ENCODE measurements at places on chromosomes 6 and 20.

- no peak for DNase-seq
Measured at GRCh38 chr20:32541323-32542258, 43.5 kb downstream of the NOL4L start.

- DNase-seq, result no peak
Measured at GRCh38 chr20:8352486-8352885, 220.4 kb downstream of the PLCB1 start.

DNA sequence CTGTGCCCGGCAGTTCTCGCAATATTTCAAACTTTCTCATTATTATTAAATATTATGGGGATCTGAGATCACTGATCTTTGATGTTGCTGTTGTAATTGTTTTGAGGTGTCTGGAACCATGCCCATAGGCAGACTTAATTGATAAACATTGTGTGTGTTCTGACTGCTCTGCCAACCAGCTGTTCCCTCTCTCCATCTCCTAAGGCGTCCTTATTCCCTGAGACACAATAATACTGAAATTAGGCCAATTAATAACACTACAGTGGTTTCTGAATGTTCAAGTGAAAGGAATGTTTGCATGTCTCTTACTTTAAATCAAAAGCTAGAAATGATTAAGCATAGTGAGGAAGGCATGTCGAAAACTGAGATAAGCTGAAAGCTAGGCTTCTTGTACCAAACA, 7.6 kb downstream of the MAPK14 start:
- DNase-seq, result no peak

DNA sequence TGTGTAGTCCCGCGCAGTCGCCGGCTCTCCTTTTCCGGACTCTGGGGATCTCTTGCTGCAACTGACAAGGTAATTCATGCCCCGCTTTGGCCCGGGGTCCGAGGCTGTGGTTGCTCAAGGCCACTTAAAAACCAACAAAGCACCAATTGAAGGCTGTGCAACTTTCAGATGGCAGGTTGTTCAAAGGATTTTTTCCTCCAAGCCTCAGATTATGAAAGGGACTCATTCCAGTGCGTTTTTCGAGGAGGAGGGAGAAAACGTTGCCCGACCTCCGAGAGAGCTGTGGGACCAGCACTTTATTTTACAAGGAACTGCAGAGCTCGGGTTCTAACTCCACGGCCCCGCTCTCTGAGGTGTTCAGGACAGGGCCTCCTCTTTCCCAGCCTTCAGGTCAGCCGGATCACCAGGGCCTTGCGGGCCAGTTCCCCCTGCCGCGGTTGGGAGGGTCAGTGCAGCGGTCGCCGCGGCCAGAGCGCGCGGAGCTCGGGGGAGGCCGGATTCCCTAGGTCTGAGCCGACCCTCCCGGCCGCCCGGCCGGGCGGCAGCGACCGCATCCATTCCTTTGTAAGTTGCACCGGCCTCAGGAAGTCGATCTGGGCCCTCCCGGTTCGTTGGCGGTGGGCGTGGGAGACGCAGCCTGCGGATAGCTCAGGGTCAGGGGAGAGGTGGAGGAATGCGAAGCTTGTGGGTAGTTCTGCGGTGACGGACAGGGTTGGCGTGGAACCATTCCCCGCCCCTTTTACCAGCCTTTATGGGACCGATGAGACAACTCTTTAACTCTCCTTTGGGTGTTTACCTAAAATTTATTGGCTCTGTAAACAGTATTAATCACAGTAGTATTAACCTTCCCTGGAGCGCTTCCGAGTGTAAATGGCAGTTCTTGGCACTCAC, 1.6 kb downstream of the UTRN start:
- no peak for DNase-seq

DNA sequence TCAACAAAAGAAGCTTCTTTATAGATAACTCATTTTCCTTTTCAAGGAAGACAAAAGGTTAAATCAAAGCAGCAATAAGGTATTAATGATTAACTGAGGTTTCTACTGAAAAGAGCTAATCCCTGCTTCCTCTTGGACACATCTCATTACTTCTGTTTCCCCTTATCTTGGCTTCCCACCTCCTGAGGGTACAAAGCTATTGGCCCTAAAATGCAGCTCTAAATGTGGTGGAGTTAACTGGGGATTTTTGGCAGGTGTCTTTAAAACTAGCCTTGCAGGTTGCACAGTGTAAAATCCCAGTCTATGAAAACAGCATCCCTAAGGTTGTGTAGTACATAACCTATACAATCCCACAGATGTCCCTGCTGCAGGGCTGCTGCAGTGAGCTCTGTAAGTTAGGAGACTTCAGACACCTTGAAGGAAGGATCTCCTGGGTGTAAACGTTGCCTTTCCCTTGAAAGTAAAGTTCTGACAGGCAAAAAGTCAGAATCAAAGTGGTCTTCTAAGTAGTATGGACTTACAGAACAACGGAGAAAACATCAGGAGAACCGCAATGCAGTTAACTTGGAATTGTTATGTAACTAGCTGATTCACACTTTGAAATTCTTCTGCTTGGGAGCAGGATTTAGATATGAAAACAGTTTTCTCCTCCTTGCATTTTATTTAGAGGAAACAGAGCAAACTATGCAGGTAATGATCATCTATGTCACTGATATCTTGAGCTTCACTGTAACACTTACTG, 71.7 kb upstream of the TRAF3IP2 start:
- no peak for DNase-seq

DNA sequence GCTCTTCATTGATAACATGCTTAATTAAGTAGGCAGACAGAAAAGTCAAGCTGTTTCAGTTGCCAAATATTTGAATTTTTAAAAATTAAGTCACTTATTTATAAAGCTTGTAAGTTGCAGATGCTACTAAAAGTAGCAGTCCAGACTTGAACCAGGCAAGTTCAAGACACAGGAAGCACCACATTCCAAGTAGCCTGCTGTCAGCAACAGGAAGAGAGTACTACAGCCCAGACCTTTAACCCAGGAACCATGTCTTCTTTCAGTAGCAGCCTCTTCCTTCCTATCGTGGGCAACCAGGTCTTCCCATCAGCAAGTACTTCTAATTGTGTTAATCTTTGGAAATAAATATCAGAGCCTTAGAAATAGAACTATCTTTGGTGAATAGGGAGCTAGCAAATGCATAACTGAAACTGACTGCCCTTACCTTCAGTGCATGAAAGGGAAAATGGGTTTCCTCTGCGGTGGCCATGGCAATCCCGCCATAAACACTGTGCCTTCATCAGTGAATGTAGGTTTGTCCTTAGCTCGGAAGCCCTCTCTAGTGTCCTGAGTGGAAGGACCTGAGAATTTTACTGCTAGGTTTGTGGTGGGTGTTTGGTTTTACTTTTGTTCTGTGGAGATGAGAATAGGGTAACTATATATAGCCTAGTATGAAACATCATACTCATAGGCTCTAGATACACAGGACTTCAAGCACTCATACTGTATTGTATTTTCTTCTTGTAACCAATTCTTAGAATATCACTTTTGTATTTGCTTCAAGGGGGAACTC, 95.6 kb downstream of the SYCP2 start:
- DNase-seq, result no peak

DNA sequence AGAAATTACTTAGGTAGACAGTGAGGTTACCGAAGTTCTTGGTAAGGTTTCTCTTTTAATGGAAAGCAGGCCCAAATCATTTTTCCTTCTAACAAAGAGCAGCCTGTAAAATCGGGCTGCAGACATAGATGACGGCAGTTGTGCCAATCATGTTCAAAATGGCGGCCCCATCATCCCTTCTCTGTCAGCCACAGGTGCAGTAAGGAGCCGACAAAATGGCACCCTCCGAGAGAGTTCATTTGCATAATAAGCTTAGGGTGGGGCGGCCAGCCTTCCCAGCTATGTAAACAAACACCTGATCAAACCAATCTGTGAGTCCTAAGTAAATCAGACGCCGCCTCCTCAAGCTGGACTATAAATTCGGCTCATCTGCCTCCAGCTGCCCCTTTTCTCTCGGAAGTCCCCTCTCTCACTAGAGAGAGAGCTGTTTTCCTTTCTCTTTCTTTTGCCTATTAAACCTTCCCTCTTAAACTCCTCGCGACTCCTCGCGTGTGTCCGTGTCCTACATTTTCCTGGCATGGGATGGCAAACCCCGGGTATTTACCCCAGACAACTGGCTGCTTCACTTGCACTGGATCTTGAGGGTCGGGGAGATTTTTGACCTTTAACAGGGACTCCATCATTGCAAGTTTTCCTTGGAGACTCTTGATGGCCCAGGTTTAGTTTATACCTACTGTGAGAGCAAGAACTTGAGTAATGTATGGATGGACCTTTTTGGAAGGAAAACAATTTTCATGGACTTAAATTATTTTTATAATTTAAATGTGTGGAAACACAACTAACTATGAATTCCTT, 8.9 kb upstream of the DDR1 start:
- no peak for DNase-seq

GRCh38 chr20:53867741-53868351, 202.5 kb downstream of the BCAS1 start:
- no peak for DNase-seq

DNA sequence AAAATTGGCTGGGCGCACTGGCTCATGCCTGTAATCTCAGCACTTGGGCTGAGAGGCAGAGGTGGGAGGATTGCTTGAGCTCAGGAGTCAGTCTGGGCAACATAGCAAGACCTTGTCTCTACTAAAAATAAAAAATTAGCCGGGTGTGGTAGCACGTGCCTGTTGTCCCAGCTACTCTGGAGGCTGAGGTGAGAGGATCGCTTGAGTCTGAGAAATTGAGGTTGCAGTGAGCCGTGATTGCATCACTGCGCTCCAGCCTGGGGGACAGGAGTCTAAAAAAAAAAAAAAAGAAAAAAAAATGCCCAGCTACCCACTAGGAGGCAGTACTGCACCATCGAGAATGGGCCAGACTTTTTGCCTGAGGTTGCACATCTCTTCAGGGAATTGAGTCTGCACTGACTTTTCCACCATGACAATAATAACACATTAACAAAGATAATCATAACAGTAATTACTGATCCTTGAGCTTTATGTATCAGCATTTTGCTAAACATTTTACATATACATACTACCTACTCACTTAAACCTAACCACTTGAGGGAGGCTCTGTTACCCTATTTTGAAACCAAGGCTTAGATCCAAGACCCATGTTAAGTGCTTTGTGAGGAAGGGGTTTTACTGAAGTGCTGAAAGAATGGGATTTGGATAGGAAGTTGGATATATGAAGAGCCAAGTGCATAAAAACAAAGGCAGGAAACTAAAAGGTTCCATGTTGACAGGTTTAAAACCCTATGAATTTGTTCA, 21.0 kb downstream of the SRSF3 start:
- DNase-seq, result peak; percentile 41

DNA sequence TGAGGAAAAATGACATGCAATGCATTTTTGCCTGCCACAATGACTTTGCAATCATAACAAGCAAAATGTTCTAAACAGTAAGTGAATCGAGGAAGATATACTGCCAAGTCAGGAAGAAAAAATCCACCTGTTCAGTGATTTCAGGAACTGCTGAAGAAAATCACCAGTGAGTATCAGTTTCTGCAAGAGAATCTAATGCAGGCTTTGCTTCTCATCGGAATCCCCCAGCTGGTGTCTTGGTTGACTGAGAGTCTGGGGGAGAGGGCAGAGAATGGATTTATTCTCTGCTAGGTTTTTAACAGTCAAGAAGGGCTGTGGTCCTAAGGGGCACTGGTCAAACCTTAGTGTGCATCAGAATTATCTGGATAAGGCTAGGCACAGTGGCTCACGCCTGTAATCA, 363.4 kb downstream of the CDH26 start:
- DNase-seq, result no peak

- DNase-seq, result no peak
Measured at GRCh38 chr20:40322941-40323340, 366.1 kb downstream of the MAFB start.

- DNase-seq, result no peak
Measured at GRCh38 chr6:148140772-148141557, 201.7 kb upstream of the SASH1 start.

DNA sequence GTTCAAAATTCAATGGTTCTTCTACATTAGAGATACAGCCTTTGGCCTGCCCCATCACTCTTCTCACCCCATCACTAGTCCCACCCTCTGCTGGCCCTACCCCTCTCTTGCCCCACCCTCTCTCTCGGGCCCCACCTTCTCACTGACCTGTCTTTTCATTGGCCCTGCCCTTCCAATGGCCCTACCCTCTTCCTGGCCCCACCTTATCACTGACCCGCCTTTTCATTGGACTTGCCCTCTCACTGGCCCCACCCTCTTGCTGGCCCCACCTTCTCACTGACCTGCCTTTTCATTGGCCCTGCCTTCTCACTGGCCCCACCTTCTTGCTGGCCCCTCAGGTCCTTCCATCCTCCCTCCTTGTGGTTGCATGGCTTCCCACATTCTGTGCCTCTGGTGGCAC, 107.2 kb upstream of the PLEKHG1 start:
- no peak for DNase-seq

- no peak for DNase-seq
Measured at GRCh38 chr6:107540465-107540857, 50.5 kb downstream of the SOBP start.

Measured in T-helper 17 cell (primary cell).